ENCODE measurements at places on chromosomes 7 and 10.
A peak's percentile ranks its signal among the peaks of the same experiment; 100 is the strongest.

GRCh38 chr10:15795036-15795792 is 65.1 kb downstream of the MINDY3 start:
- DNase-seq: peak; percentile 5

DNA sequence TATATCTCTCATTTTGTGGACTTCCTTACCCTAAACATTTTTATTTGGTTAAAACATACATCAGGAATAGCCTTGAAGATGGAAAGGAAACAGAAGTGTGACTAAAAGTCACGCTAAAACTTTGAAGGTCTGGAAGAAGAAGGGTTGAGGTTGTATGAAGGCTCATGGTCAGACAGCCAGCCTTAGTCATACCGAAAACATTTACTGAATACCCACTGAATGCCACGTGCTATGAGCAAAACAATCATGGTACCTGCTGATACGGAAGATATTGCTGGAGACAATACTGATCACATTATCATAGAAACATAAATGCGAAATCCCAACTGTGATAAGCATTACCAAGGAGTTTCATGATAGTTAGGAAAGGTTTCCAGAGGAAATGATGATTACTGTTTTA is 64.0 kb downstream of the PDZD8 start:
- no peak for DNase-seq

DNA sequence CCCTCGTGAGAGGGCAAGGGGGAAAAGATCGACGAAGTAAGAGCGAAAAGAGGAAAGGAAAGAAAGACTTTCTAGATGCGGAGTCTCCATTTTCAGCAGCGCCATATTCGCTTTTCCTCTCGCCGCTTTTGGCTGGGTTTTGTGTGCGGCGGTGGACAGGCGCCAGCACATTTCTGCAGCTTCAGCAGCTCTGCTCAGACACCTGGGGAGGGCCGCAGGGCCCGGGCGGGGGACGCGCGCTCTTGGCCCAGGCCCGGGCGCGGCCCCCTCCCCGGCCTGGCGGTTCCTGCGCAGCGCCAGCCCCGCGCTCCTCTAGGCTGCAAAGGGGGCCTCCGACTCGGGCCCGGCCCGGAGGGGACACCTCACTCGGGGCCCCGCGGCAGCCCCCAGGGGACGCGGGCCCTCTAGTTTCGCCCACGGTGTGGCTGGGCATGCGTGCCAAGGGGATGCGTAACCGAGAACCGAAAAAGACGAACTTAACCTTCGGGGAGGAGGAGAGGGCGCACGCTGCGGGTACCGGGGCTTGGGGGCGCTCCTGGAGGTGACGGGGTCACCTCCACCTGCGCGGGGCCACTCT is 34.5 kb upstream of the EBLN1 start:
- DNase-seq: peak; percentile 82

DNA sequence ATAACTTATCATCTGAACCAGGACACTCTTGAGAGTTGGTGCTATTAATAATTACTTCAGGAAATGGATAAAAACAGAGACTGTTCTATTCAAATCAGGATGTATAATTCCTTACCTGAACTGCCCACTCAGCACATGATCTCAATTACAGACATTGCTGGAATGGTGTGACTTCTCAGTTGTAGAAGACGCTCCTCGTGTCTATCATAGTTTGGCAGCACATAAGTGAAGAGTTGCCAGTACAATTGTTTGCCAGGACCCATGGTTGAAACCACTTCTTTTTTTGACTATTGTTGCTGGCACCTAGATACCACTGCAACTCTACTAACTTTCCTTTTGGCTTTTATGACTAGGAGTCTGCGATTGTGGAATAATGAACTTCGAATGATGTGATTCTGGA is 105.4 kb downstream of the ZNF365 start:
- DNase-seq: no peak

DNA sequence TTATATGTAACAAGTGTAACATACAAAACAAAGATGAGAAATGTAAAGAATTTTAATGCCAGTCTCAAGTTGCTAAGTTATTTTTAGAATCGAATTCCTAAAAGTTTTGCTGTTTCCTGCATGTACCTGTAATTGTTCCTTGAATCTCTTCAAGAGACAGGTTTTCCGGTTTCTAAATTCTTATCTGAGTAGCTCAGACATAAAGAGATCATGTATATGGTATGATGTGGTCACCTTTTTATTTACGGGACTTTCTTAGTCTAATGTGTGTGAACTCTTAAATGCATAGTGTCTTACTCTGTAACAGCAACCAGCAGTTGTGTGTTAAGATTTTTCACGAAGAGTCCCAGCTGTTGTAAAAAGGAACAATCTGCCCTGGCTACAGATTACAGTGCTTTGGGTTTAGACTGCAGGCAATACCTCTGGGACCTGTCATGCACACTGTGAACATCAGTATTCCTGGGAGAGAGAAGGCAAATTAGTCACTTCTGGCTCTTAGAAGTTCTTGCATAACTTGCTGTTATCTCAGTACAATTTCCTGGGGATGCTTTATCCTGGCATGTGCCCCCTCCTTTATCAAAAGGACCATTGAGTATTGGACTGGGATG is 263.4 kb downstream of the BICC1 start:
- no peak for DNase-seq

DNA sequence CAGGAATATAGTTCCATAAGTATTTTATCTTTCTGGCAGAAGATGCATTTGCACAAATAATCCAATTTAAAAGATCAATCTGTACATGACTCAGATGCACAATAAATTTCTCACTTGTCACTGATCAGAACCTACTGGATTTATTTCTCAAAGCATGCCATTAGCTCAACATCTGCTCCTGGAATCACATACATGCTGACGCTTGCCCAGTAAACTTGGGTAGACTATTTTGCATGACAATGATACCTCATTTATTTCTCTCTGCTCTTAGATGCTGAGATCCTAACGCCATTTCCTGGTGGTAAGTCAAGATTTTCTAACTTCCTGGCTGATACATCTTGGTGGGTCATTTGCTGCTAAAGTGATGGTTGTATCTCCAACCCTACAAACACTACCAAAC is 33.8 kb upstream of the C10orf120 start:
- no peak for DNase-seq

GRCh38 chr10:3451516-3452172 is 279.1 kb upstream of the PITRM1 start:
- no peak for DNase-seq

DNA sequence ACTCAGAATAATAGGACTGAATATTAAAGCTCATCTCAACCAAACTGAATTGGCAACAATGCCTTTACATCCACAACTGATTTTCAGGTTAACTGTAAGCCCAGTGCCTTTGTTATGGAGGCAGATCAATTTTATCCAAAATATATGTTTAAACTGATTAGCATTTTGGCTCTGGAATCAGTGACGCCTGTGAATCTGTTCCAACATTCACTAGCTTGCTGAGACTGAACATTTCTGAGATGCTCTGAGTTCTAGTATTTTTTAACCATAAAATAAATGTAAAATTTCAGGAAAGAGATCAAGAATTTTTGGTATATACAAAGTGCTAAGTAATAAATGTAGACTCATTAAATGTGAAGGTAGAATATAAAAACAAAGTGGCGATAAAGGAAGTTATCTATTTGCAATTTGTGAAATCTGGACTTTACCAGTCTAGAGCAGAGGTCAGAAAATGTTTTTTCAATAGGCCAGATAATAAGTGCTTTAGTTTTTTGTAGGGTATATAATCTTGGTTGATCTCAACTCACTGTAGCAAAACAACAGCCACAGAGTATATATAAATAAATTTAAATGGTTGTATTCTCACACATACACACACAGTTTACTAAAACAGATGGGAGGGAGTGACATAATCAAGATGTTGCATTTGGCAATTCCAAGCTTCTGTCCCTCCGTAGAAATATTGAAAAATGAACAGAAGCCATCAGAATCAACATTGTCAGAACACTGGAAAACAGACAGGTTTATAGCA is 560.3 kb downstream of the ZWINT start:
- no peak for DNase-seq

All from GM12865 (cell line).